ENCODE measurements at places on chromosomes 13 and 19. TPM values are rescaled to one million over a fixed set of nuclear protein-coding genes. Genes with fewer than 3 reads are reported as not detected.

The NKPD1 gene
- not detected for total RNA-seq

The MOB3A gene
- 153 TPM for total RNA-seq

The SERP2 gene
- 3.1 TPM for total RNA-seq

The FFAR1 gene
- not detected for total RNA-seq

The CLPTM1 gene
- 54.2 TPM for total RNA-seq

The PSG11 gene
- total RNA-seq = not detected

The RNASEH2A gene
- total RNA-seq = 46.1 TPM

The CCDC70 gene
- total RNA-seq = 0.19 TPM

The TGFBR3L gene
- total RNA-seq = 2.1 TPM

The HSD17B14 gene
- 0.66 TPM for total RNA-seq

The SPC24 gene
- 54.4 TPM for total RNA-seq

The SYT3 gene
- 1.4 TPM for total RNA-seq

- no peaks in the 10 kb centered on the region for H3K27me3 ChIP-seq
- DNase-seq = no peak
- H3K4me1 ChIP-seq = peaks cover 15% of the 10 kb centered on the region
- H3K4me3 ChIP-seq = no peak overlapping the region
- no peaks in the 10 kb centered on the region for H3K36me3 ChIP-seq
- no peak overlapping the region for H3K27ac ChIP-seq
Measured at GRCh38 chr13:29855784-29856183, 5.4 kb upstream of the UBL3 start.

- H3K27me3 ChIP-seq = no peaks in the 10 kb centered on the region
- DNase-seq = no peak
- H3K4me3 ChIP-seq = no peak overlapping the region
- no peak overlapping the region for H3K27ac ChIP-seq
- H3K36me3 ChIP-seq = peaks cover 39% of the 10 kb centered on the region
- no peaks in the 10 kb centered on the region for H3K4me1 ChIP-seq
Measured at GRCh38 chr13:24892829-24893228, 128.9 kb downstream of the RNF17 start.

- H3K27ac ChIP-seq = peak overlapping the region; percentile 17
- peaks cover 21% of the 10 kb centered on the region for H3K36me3 ChIP-seq
- H3K4me3 ChIP-seq = no peak overlapping the region
- no peak for DNase-seq
- no peaks in the 10 kb centered on the region for H3K27me3 ChIP-seq
- H3K4me1 ChIP-seq = peaks cover 1% of the 10 kb centered on the region
Measured at GRCh38 chr13:112510002-112510780, 77.8 kb downstream of the TUBGCP3 start.

GRCh38 chr13:32278426-32278825, 36.7 kb downstream of the ZAR1L start:
- H3K27me3 ChIP-seq = no peaks in the 10 kb centered on the region
- DNase-seq = no peak
- no peak overlapping the region for H3K4me3 ChIP-seq
- H3K27ac ChIP-seq = no peak overlapping the region

- no peak overlapping the region for H3K4me3 ChIP-seq
- H3K27me3 ChIP-seq = no peaks in the 10 kb centered on the region
- DNase-seq = no peak
- H3K36me3 ChIP-seq = no peaks in the 10 kb centered on the region
- no peak overlapping the region for H3K27ac ChIP-seq
- peaks cover 31% of the 10 kb centered on the region for H3K4me1 ChIP-seq
Measured at GRCh38 chr13:25971459-25972145, 80.2 kb downstream of the SHISA2 start.

DNA sequence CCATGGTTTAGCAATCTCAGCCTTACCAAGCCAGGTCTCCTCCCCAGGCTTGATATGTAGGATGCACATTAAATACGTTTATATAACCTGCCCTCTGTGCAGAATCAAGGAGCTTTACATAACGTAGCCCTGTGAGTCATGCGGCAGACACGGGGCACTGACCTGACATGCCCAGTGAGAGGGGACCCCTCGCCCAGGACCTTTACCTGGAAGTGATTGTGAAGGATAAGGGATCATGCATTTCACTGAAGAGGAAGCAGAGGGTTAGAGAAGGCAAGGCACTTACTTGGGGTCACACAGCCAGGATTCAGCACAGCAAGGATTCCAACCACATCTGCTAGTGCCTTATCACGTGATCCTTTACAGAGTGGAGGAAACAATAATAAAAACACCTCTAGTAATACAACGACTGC, 18.9 kb upstream of the FOSB start:
- peak overlapping the region; percentile 46 for H3K4me3 ChIP-seq
- no peak overlapping the region for H3K27ac ChIP-seq
- peaks cover 36% of the 10 kb centered on the region for H3K4me1 ChIP-seq
- DNase-seq = no peak

- DNase-seq = no peak
- peaks cover 24% of the 10 kb centered on the region for H3K27me3 ChIP-seq
- H3K27ac ChIP-seq = no peak overlapping the region
Measured at GRCh38 chr19:45311621-45312020, 11.1 kb downstream of the CKM start.

DNA sequence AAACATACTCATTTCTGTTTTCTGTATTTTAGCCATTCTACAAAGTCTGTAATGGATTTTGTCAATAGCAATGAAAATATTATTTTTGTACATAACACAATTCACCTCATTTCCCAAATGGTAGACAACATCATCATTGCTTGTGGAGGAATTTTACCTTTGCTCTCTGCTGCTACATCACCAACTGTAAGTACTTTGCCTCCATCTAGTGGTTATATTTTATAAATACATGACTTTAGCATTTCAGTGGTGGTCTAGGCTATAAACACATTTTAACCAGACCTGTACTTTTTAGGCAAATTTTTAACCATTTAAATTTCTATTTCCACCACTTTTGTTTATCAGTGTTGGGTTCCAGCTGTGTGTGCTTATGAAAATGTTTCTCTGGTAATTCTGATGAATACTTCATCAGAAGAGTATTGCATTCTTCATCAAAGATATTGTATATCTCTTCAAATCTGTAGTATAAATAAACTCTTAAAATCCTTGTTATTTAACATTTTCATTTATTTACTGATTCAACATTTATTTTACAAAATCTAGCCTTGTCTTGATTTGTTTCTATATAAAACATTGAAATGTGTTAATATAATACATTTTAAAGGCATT, 222.4 kb downstream of the NBEA start:
- H3K27ac ChIP-seq = no peak overlapping the region
- no peaks in the 10 kb centered on the region for H3K36me3 ChIP-seq
- H3K4me3 ChIP-seq = no peak overlapping the region
- peaks cover 7% of the 10 kb centered on the region for H3K4me1 ChIP-seq
- DNase-seq = no peak
- no peaks in the 10 kb centered on the region for H3K27me3 ChIP-seq

DNA sequence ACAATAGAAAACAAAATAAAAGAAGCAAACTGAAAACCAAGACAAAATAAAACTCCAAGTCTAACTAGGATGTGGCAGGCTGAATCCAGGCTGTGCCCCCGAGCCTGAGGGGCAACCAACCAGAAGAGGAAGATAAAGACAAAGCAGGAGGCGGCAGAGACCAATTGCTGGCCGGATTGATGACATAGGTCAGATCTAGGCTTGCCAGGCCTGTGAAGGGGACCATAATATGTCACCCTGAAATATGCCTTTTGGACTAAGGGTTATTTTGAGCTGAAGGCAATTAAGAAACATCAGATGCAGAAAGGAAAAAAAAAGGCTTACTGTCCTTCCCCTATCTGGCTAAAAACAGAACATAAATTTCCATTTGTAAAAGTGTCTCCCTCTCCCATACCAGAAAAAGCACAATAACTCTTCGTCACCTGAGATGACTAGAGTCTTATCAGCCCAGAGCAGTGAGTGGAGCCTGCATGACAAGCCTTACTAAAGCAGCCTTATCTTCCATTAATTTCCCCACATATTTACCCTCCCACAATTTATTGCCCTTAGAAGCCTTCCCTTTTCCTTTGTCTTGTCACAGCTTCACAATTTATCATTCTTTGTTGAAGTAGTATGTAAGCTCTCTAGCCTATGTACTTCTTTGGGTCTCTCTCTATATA, 22.8 kb downstream of the ATP8A2 start:
- no peak overlapping the region for H3K4me3 ChIP-seq
- H3K4me1 ChIP-seq = no peaks in the 10 kb centered on the region
- H3K36me3 ChIP-seq = no peaks in the 10 kb centered on the region
- H3K27me3 ChIP-seq = peaks cover 11% of the 10 kb centered on the region
- DNase-seq = no peak

DNA sequence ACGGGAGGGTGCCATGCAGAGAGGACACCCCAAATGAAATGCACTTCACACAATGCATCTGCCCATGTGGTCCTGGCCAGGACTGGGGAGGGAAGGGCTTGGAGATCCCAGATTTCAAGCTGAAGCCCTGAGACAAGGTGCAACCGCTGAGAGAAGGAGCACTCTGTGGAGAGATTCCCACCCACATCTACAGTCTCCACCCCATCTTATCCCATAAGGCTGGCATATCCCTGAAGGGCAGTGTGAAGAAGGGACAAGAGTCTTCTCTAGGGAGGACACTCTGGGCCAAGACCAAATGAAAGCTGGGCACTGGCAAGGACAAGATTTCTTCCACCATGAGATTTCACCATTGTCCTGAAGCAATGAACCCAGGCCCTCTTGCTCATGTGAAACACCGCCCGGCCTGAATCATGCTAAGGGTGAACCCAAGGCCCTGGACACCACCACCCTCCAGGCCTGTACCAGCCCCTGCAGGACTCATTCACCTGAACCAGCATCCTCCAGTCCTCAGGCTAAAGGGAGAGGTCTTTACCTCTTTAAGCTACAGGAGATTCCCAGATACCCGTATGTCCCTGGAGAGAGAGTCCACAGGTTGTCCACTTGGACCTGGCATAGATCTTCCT, 20.5 kb downstream of the CEACAM4 start:
- peaks cover 7% of the 10 kb centered on the region for H3K27me3 ChIP-seq
- DNase-seq = no peak
- no peak overlapping the region for H3K27ac ChIP-seq
- H3K4me1 ChIP-seq = no peaks in the 10 kb centered on the region

DNA sequence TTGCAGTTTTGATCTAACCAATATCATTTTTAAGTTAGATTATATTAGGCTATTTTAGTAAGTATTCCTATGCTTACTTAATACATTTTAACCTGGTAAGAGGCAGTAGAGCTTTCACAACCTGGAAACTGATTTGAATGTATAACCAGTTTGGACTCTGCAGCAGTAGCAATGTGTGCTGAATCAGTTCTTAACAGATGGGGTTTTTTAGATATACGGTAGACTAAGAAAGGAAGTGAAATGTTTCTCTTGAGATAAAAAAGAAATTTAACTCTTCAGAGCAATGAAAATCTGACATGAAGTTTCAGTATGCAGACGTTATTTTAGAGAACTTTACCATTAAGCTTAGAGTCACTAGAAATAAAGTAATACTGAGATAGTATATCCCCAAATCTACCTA, 2.7 kb downstream of the NBEA start:
- peaks cover 40% of the 10 kb centered on the region for H3K27me3 ChIP-seq
- H3K4me3 ChIP-seq = no peak overlapping the region
- DNase-seq = no peak
- H3K4me1 ChIP-seq = peaks cover 29% of the 10 kb centered on the region
- no peaks in the 10 kb centered on the region for H3K36me3 ChIP-seq

DNA sequence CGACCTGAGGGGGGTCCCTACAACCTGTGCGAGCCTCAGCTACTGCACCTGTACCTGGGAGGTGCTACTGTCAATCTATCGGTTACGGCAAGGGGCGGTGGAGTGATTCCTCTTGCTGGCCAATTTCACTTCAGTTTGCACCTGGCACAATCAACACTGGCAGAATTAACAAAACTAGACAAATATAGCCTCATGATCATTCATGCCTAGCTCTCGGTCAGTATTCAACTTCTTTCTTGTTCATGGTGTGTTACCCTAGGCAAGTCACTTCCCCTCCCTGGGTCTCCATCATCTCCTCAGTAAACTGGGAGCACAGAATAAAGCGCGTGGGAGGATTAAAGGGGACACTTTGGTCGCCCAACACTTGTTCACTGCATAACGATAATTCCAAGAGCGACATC, 618 bp downstream of the HAUS8 start:
- H3K27ac ChIP-seq = peak overlapping the region; percentile 98
- no peaks in the 10 kb centered on the region for H3K27me3 ChIP-seq
- no peak for DNase-seq
- H3K36me3 ChIP-seq = peaks cover 26% of the 10 kb centered on the region
- H3K4me1 ChIP-seq = peaks cover 48% of the 10 kb centered on the region
- H3K4me3 ChIP-seq = peak overlapping the region; percentile 99

DNA sequence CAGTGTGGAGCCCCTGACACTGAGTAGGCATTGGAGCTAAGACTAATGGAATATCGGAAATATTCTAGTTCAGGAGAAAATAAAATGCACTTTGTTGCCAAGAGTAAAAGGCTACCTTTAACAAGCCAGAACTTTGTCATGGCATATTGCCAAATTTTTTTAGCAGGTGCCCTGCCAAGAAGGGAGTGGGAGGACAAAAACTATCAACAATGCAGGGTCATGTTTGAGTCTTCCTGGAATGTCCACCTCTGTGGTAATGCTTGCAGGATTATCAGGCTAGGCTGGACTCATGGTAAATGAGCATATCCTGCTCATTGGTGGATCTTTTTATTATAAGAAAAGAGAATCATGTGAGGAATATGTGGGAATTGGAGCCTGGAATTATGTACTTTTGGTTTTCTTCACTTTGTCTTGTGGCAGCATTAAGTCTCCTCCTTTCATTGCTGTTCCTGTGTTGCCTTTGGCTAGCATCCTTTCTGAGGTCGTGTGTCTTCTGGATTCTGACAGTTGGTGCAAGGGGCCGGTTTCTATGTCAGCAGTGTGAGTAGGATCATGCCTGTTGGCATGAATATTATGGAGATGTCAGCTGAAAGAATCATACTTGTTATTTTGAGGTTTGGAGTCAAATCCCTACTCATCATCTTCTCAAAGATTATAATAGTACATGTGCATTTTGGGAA, 122.9 kb upstream of the SPRY2 start:
- no peak overlapping the region for H3K4me3 ChIP-seq
- H3K27ac ChIP-seq = no peak overlapping the region
- H3K36me3 ChIP-seq = no peaks in the 10 kb centered on the region

- no peaks in the 10 kb centered on the region for H3K27me3 ChIP-seq
- H3K4me3 ChIP-seq = peak overlapping the region; percentile 61
- H3K27ac ChIP-seq = no peak overlapping the region
- H3K36me3 ChIP-seq = peaks cover 11% of the 10 kb centered on the region
- peak; percentile 70 for DNase-seq
Measured at GRCh38 chr19:36009220-36009619, 607 bp upstream of the SYNE4 start.

GRCh38 chr19:7729831-7730285, 2.1 kb downstream of the CLEC4G start:
- peaks cover 7% of the 10 kb centered on the region for H3K4me1 ChIP-seq
- no peaks in the 10 kb centered on the region for H3K36me3 ChIP-seq
- H3K4me3 ChIP-seq = peak overlapping the region; percentile 25
- DNase-seq = no peak

DNA sequence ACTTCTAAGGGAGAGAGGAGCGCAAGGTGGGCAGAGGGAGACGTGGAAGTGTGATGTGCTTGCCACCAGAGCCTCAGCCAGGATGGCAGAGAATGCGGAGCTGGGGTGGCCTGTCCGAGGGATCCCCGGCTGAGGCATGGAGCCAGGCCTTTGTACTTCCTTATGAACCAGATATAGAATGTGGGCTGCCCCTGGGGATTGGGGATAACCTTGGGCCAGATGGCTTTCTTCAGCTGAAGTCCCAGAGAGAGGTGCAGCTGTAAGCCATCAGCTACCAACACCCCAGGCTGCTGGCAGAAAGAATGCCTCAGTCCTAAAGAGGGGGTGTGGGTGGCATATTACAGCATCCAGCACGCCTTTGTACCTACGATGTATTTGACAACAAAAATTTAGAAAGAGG, 25.5 kb upstream of the FBXO17 start:
- DNase-seq = no peak
- peaks cover 12% of the 10 kb centered on the region for H3K27me3 ChIP-seq
- H3K4me1 ChIP-seq = no peaks in the 10 kb centered on the region
- H3K4me3 ChIP-seq = no peak overlapping the region
- no peaks in the 10 kb centered on the region for H3K36me3 ChIP-seq
